ENCODE measurements at places on chromosomes 2 and 18.

- no peak for DNase-seq
Measured at GRCh38 chr2:190980630-190981209, 33.3 kb downstream of the STAT1 start.

- no peak for DNase-seq
Measured at GRCh38 chr2:48767330-48767729, 11.8 kb upstream of the LHCGR start.

GRCh38 chr2:119960821-119961220 lies 52.1 kb upstream of the EPB41L5 start:
- DNase-seq = no peak

DNA sequence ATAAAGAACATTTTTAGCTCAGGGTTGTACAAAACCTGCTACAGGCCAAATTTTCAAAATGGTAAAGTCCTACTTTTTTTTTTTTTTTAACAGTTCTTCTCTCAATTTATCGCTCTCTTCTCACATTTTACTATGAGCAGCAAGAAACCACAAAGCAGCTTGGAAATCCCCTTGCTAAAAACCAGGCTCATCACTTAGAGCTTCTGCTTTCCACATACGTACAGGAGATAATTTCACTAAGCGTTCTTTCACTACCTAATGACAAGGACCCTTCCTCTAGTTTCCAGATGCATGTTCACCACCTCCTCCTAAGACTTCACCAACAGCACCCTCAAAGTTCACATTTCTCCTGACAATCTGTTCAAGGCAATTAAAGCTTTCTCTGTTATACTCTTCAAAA lies 294.9 kb upstream of the CYRIA start:
- DNase-seq = no peak

- no peak for DNase-seq
Measured at GRCh38 chr2:6652251-6652650, 213.5 kb downstream of the CMPK2 start.

Data from GM19239 (cell line).